ENCODE measurements at places on chromosomes 4 and X.

- DNase-seq = no peak
Observed at GRCh38 chr4:158170691-158171561, 1.9 kb downstream of the GASK1B start.

DNA sequence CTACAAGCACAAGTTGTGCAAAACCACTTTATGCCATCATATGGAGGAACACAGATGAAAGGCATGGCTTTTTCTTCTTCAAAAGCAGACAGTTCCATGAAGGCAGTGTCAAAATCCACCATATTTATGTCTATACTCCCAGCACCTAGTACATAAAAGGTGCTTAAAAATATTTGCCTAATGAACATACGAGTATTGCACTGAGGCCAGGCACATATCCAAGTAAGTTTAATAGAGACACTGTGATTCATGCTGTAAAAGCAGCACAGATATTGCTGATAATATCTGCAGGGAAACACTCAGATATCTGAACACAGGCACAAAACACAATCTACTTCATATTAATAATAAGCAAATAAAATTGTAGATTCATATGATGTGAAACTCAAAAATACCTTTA, 48.1 kb upstream of the CXCL8 start:
- DNase-seq = no peak

GRCh38 chr4:85928775-85929591, 430.9 kb downstream of the MAPK10 start:
- no peak for DNase-seq

DNA sequence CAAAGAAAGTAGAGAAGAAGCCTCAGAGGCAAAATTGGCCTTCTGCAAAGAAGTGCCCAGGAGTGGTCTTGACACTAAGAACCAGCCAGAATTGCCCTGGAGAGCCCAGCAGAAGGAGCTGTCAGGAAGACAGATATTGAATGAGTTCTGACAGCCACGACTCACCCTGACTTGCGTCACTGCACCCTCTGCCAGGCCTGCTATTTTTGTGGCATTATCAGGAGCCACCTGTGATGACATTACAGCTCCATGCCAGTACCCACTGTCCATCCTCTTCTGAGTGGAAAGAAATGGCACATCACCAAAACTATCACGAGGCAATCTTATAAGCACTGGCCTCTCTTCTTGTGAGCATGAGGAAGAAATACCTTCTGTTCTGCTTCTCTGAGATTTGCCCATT, 67.7 kb downstream of the SMIM20 start:
- peak; percentile 40 for DNase-seq

- peak; percentile 6 for DNase-seq
Observed at GRCh38 chrX:106903291-106903824, at the start of gene RIPPLY1. Gene RIPPLY1, minus strand, starts transcription at chrX:106903341. Its CDS starts 54 bp downstream, at chrX:106903287.

GRCh38 chr4:43778187-43778915, 670.3 kb downstream of the KCTD8 start:
- no peak for DNase-seq

- peak; percentile 38 for DNase-seq
Observed at GRCh38 chr4:37188100-37188499, 56.4 kb upstream of the NWD2 start.

GRCh38 chr4:155025762-155026457, 182.5 kb upstream of the NPY2R start:
- peak; percentile 44 for DNase-seq

GRCh38 chr4:150421612-150422011, 160.3 kb upstream of the MAB21L2 start:
- DNase-seq = no peak

GRCh38 chr4:1449475-1449832, 43.2 kb upstream of the NKX1-1 start:
- no peak for DNase-seq

- peak; percentile 49 for DNase-seq
Observed at GRCh38 chrX:109856974-109857373, 123.9 kb upstream of the ACSL4 start.

DNA sequence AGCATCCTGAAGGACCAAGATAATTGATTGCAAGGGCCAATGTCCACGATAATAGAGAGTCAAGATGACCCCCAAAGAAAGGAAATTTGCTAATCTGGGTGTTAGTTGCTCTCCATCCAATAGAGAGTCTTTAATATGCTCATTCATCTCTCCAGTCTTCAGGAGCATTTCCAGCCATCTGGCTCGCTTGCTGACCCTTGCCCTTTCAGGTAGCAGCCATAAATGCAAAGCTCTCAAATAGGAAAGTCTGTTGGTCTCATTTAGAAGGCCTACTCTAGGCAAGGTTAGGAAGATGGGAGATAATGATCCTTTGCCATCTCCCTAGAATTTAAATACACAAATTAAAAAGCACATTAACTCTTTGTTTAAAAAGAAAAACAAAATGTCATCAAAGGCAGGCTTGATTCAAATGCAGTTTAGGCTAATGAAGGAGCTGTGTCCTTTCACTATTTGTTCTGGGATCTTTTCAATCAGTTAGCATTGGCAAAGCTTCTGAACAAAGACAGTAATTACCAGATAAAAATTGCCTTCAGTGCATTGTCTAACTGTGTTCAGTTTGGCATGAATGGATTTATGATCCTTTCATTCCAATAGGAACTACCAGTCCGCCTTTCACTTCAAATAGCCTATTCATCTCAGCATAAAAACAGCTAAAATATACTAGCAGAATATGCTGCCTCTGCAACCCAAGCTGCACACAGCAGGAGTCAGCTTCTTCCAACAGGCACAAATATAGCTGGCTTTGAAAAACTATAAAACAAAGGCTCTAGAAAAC, 49.6 kb upstream of the ATXN3L start:
- DNase-seq = no peak

GRCh38 chr4:41575207-41575606, 37.2 kb downstream of the LIMCH1 start:
- no peak for DNase-seq

DNA sequence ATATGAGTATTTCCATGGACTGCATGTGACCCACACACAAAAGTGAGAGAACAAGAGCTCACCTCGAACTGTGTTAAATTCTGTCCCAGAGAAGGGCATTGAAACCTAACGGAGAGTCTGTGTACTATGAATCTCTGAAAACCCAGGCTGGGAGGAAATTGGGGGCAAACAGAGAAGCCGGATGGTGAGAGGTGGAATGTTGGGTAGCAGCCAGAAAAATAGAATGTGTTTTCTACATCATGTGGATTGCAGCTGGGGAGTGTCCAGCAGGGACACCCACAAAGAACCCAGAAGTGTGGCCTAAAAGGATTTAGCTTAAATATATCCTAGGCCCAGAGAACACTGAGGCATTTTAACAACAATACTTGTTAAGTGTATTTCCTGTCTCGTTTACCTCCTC, 38.6 kb downstream of the MND1 start:
- DNase-seq = no peak

All from NB4 (cell line).